NCI-H146 (cell line): ENCODE measurements at places on chromosomes 3 and 15.

DNA sequence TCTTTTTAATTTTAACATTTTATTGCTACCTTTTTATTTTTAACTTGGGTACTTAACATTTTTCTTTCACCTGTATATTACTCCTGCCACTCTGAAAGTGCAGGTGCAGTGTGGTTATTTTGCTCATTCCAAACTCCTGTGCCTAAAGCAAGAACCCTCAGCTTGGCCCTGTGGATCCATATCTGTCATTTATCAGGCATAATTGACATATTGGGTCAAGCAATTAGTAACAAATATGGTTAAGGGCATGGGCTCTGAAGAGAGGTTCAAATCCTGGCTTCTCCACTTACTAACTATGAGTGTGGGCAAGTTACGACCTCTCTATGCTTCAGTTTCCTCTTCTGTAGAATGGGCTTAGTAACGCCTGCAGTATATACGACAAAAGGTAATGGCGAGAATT, 9.8 kb upstream of the VPS8 start:
- no peak for DNase-seq

- peak; percentile 22 for DNase-seq
Observed at GRCh38 chr3:12970684-12971083, 102.5 kb downstream of the IQSEC1 start.

GRCh38 chr3:195239121-195239520, 31.8 kb downstream of the XXYLT1 start:
- DNase-seq: no peak

- DNase-seq: no peak
Observed at GRCh38 chr15:39931615-39932014, 2.3 kb upstream of the EIF2AK4 start.

GRCh38 chr15:98948941-98949340, 58.7 kb downstream of the PGPEP1L start:
- no peak for DNase-seq

DNA sequence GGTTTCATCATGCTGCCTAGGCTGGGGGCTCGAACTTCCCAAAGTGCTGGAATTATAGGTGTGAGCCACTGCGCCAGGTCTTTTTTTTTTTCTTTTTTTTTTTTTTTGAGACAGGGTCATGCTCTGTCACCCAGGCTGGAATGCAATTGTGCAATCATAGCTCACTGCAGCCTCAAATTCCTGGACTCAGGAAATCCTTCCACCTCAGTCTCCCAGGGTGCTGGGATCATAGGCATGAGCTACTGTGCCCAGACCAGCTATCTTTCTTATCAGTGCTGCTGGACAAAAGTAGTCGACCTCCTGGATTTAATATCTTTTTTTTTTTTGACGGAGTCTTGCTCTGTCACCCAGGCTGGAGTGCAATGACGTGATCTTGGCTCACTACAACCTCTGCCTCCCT, 60.8 kb downstream of the TFDP2 start:
- no peak for DNase-seq

- peak; percentile 67 for DNase-seq
Observed at GRCh38 chr15:45522328-45523165, at the start of gene SLC30A4. Gene SLC30A4, minus strand, starts transcription at chr15:45522755. Its CDS starts 401 bp downstream, at chr15:45522354.

DNA sequence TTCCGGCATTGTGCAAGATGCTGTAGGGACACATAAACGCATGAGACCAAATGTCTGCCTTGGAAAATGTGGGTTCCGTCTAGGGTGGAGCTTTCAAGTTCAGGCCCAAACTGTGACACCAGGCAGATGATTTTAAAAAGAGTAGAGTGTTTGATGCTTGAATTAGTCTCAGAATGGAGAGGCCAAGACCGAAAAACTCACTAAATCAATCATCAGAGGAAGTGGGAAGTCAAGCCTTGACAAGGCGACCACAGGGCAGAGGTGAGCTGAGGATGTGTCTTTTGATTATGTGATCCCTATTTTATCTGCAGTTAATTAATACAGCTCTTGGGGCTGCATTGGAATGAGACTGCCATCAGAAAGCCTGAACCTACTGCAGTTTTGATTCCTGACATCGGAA, 275.4 kb downstream of the ABHD5 start:
- no peak for DNase-seq

GRCh38 chr3:36792342-36792741, 28.0 kb upstream of the DCLK3 start:
- DNase-seq: peak; percentile 3

GRCh38 chr3:121914081-121914998, 20.1 kb downstream of the SLC15A2 start:
- no peak for DNase-seq

- peak; percentile 19 for DNase-seq
Observed at GRCh38 chr3:32946973-32947788, 4.3 kb upstream of the CCR4 start.

DNA sequence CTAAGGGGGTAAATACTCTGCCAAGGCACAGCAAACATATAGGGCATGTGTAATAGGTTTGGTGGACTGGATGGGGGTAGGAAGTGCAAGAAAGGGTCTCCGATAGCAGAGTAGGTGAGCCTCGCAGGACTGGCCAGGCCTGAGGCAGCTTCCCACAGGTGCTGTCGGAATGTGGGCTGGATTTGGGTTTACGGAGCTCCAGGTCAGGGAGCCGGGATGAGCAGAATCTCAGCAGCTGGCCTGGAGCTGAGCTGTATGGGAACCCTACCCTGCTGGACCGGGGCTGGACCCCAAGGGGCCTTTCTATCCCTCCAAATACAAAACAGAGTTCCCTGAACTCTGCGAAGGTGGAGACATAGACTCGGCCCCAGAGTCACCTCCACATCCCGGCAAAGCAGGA, 15.0 kb downstream of the KLF15 start:
- DNase-seq: no peak

DNA sequence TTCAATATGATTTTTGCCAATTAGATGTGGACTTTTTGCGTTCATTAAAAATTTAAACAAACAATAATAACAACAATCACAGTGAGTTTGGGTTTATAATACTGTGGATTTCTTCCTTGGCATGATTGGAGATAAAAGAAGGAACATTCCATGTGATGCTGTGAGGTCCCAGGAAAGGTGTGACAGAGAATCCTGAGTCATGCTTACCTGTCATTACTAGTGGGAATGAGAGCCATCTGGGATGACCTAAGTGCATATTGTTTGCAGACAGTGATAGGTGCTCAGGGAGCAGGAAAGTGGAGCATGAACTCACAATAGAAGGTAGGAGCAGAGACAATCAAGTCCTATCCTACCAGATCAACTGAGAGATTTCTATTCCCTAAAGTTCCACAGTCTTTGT, 766.5 kb upstream of the CFAP20DC start:
- no peak for DNase-seq

GRCh38 chr3:36893137-36893557, 51.7 kb downstream of the TRANK1 start:
- DNase-seq: no peak

DNA sequence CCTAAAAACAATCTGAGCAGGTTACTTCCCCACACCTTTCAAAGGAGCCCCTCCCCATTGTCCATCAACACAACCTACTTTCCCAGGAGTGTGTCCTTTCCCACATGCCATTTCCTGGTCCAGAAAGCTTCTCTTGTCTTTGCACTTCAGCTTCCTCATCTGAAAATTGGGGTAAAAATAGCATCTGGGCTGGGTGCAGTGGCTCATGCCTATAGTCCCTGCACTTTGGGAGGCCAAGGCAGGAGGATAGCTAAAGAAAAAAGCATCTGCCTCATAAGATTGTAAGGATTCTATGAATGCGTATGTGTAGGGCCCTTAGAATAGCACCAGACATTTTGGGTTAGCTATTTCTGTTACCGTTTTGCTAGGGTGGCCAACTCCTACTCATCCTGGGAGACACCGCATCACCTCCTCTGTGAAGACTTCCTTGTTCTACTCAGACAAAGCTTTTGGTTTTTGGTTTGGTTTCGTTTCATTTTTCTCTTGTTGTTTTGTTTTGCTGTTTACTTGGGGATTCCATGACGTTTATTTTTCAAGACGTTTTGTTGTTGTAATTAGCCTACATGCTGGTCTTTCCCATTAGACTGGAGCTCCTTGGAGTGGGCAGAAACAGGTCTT, 224.4 kb upstream of the TLE3 start:
- DNase-seq: no peak

- no peak for DNase-seq
Observed at GRCh38 chr15:27585041-27585640, 514.0 kb downstream of the OCA2 start.
